ENCODE measurements at places on chromosomes 13 and 19.

DNA sequence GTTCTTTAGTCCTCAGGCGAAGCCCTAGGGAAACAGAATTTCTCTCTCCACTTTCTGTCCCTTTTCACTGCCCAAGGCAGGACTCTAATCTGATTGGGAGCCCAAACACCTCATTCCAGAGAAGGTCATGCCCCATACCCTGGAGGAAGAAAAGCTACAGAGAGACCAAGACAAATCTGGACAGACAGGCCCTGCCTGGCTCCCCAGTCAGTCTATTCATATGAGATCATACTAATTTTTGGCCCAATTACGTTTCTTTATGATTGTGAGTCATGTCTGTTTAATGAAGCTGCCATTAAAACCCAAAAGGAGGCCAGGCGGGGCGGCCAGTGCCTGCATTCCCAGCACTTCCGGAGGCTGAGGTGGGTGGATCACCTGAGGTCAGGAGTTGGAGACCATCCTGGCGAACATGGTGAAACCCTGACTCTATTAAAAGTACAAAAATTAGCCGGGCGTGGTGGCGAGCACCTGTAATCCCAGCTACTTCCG lies 3.3 kb upstream of the AP3D1 start:
- DNase-seq: no peak

DNA sequence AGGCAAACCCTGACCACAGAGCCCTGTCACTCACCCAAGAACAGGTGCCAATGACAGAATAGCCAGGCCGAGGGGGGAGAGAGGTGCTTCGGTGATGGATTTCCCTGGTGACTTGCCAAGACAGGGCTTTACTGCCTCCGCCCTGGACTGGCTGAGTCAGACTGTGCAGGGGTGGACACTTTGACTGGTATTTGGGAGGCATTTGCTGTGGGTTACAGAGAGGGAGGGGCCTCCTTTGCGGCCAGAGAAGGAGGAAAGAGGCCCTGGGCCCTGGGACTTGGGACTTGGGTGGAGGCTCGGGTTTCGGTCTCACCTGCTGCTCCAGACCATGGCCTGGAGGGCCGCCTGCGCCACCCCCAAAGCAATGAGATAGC lies 4.6 kb upstream of the EPS8L1 start:
- no peak for DNase-seq

DNA sequence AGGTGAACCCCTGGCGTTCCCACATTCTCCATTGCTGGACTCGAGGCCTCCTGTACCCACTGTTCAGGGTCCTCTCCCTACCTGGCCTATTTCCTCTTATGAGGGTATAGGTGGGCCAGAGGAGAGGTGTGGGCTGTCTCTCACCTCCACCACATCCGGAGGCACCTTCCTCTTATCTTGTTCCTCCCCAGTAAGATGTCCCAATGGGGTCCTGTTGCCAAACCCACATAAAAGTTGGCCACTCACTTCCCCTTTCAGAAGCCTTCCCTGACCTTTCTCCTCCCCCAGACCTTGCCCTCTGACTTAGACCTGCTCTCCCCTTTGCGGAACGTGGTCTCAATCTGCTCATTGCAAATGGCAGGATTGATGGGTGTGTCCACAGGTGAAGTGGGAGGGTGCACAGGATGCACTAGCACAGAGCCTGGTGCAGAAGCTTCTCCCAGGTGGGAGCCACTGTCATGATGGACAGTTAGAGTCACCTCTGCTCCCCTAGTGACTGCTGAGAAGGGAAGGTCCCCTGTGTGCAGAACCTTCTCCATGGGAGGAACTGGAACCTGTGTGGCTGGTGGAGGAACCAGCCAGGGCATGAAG lies 1.3 kb downstream of the CYP4F3 start:
- no peak for DNase-seq

DNA sequence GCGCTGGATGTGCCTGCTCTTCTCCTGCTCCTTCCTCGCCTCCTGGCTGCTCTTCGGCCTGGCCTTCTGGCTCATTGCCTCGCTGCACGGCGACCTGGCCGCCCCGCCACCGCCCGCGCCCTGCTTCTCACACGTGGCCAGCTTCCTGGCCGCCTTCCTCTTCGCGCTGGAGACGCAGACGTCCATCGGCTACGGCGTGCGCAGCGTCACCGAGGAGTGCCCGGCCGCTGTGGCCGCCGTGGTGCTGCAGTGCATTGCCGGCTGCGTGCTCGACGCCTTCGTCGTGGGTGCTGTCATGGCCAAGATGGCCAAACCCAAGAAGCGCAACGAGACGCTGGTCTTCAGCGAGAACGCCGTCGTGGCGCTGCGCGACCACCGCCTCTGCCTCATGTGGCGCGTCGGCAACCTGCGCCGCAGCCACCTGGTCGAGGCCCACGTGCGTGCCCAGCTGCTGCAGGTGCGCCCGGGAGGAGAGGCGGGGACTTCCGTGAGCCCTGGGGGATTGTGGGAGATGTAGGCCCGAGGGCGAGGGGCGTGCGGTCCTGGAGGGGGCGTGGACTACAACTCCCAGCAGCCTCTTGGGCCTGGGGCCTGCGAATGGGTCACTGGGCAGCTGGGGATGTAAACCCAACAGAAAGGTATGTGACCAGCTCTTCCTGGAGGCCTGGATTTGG lies 6.7 kb downstream of the KCNJ14 start:
- no peak for DNase-seq

DNA sequence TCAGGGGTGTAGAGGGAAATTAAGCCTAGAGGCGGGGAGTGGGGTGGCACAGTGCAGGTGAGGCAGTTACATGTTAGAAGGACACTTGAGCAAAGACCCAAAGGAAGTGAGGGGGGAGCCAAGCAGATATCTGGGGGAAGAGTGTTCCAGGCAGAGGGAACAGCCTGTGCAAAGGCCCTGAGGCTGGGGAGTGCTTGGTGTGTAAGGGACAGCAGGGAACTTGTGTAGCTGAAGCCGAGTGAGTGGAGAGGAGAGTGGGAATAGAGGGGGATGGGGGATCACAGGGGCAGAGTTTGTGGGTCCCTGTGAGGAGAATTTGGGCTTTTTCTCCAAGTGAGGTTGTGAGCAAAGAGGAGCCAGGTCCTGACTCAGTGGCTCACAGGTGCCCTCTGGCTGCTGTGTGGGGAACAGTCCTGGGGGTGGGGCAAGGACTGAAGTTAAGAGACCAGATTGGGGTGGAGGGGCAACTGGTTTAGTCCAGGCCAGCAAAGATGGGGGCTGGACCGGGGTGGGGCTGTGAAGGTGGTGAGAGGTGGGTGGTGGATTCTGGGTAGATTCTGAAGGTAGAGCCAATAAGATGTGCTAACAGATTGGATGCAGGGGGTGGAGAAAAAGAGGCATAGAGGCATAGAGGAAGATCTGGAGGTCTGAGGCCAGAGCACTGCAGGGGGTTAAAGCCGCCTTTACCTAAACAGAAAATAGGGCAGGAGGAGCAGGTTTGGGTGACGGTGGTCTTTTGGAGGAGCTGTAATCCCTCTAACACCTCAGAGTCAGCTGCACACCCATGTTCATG lies 75.3 kb downstream of the CACNA1A start:
- DNase-seq: peak; percentile 29

DNA sequence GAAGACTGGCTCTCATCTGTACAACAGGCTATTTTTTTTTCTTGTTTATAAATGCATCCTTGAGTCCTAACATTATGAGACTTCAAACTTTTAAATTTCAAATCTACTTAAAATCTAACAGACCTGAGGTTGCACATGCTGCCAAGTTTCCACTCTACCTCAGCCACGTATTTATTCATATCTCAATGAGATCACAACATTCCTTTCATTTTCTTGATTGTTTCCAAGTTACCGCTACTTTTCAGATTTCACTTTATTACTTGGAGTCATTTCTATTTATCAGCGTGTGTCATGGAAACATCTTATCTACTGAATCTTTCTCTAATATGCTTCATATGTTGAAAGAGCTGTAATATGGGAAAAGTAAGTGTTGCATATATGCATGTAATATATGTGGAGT lies 1257.5 kb upstream of the ATXN8OS start:
- no peak for DNase-seq

- DNase-seq: no peak
Measured at GRCh38 chr19:48487544-48487943, 18.4 kb downstream of the CYTH2 start.
